ENCODE measurements at places on chromosomes 12 and 14.

DNA sequence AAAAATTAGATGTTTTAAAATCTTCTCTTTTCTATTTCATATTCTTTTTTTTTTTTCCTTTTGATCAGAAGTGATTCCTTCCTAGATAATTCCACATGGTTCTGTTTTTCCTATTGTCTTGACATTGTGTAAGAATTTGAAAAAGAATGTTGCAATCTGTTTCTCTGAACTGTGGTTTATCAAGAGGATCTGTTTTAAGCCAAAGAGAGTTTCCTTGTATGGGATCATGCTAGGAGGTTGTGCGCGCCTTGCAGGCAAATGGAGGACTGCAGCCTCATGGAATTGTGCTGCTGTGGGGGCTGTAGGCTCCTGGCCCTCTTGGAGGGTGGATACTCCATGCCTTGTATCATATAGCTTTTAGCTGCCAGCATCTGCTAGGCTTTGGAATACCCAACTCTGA, 43.3 kb upstream of the MBIP start:
- DNase-seq = no peak

DNA sequence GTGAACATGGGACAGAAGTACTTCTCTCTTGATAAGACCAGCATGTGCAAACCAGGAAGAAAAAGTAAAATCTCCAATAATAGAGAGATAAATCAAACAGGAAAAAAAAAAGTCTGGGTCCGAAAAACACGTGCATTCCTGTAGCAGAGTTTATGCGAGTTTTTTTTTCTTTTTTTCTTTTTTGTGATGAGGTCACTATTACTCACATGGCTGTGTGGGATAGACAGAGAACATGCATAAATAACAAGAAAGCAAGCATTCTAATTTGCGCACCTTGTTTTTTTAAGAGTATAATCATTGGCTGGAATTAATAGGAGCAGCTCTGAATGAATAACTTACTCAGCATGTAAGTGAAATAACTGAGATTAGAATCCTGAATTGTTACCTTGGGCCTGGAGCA, 91.9 kb upstream of the CPM start:
- no peak for DNase-seq

DNA sequence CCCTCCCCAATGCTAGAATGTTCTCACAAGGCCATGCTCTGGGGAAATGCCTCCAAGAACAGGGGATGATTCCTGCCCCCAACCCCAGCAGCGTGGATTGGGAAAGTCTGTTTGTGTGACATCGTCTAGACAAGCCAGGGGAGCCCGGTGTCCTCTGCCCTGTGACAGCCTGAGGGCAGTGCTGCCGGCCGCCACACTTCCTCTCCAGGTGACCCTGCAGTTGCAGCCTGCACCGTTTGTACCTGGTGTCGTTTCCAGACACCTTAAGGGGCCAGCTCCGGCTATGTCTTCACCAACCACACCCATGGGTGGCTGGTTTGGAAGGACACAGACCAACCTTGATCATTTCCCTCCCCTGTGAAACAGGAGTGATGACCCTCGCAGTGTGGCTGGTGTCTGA, 372.6 kb downstream of the BCL11B start:
- no peak for DNase-seq

GRCh38 chr12:108316176-108317086, 22.7 kb downstream of the CMKLR1 start:
- no peak for DNase-seq

DNA sequence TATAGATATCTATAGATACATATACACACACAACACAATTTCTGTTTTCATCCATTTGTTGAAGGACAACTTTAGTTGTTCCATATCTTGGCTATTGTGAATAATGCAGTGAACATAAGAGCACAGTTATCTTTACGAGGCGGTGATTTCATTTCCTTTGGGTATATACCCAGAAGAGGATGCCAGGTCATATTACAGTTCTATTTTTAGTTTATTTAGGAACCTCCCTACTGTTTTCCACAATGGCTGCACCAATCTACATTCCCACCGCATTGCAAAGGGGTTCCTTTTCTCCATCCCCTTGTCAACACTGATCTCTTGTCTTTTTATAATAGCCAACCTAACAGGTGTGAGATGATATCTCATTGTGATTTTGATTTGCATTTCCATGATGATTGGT, 143.4 kb upstream of the ARHGAP5 start:
- no peak for DNase-seq

DNA sequence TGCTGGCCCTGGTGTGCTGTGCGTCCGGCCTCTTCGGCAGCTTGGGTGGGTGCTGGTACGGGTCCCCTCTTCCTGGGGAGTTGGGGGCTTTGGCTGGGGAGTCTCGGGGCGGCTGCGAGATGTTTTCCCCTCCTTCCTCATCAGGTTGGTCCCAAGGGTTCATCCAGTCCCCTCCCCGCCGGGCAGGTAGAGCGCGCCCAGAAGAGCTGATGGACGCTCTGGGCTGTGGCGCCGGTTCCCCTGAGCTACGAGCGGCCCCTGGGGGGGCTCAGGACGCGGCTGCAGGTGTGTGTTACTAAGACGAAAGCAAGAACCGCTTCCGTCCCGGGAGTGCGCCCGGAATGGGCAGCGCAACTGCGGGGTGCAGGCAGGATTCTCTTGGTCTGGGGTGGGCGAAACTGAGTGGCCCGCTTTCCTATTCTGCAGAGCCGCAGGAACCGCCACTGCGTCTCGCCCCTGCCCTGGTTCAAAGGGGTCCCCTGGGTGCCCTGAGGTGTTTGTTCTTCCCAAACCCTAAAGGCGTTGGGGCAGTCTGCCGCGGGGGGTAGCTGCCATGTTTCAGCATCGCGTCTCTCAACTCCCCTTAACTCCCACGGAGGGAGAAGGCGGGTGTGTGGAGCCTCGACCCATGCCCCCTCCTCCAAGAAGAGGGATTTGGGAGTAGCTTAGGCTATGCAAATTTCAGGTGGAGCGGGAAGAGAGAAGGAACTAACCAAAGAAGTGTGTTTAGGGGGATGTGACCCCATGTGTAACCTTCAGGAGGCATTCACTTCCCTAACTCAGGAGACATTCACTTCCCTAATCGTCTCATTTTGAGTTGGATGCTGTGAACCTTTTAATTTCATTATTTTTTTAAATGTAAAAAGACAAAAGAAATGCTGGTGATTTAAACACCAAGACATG, 1.2 kb downstream of the SLC24A4 start:
- DNase-seq = no peak

GRCh38 chr12:14185427-14186192, 179.9 kb upstream of the ATF7IP start:
- DNase-seq = no peak

DNA sequence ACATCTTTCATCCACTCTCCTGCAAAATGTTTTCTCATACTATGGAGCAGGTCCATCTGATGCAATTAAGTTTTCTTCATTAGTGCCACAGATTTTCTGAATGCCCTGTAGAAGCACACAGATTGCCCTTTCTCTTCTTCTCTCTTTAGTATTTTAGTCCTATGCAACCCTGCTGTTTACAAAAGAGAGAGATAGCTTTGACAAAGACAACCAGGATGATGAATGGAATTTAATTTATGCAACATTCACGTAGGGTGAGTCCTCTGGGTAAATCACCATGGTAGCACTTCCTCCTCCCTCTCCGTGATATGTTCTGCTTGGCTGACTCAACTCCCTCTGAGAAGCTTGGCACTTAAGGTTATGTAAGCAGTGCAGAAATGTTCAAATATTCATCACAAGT, 400.9 kb upstream of the PDE3A start:
- peak; percentile 50 for DNase-seq

DNA sequence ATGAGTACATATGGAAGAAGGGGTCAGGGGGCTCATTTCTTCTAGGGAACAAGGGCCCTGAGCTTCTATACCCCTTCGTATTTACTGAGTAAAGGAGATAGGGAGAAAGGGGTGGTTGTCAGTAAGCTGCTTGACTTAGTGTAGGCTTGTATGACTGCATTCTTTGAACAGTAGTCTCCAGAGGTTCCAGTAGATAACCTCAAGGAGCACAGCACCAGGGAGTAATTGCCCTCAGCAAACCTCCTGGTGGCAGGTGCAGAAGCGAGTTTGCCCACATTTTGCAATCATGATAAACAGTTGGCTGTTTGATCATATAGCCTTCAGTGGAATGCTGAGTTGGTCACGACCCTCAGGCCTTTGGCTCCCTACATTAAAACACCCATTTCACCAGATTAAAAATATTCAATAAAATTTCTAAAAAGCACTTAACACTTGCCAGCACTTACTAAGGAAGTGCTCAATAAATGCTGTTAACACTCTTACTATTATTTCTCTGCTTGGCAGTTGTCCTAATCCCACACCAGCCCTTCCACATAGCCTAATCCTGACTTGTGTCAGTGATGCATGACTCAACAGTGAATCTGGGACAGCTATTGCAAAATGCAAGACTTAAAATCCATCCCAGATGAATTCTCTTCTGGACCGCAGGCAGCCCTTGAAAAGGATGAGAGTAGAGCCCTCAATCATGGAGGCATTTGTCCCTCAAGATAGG, 3.7 kb upstream of the DHRS4L2 start:
- no peak for DNase-seq

DNA sequence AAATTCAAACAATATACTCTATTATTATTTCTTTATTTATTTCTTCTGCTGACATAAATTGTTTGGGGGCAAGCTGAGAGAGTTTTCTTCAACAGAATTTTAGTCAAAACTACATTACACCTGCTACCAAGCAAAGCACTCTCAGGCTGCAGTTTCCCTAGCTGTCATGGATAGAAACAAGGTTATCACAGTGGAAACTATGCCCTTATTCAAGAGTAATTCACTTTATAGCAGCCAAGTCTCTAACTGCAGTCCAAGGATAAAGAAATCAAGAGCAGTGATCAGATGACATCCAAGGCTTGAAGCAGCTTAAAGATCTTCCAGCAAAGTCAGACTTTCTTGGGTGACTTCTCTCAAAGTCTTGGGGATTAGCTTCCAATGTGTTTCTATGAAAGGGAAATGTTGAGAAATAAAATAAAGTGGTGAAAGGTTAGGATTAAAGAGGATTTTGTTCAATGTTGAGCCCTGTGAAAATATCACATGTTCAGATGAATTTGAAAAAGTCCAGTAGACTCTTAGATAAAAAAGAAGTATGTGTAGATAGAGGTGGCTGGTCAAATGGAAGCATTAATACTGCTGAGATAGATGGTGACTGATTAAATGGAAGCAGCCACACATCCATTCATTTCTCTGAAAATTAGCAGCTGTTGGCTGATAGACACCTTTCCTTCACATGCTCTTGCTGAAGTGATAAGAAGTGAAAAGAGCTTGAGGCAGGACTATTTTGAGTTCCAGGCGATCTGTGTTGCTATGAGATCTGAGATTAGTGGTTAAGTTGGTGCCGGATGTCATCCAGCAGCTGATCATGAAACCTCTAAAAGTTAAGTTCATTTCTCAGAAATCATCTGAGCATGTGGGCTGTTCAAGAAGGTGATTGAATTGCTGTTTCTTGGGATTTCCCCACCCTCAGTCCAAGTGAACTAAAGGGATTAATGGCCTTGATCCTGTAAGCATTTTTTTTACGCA, 257.8 kb upstream of the BTG1 start:
- no peak for DNase-seq

DNA sequence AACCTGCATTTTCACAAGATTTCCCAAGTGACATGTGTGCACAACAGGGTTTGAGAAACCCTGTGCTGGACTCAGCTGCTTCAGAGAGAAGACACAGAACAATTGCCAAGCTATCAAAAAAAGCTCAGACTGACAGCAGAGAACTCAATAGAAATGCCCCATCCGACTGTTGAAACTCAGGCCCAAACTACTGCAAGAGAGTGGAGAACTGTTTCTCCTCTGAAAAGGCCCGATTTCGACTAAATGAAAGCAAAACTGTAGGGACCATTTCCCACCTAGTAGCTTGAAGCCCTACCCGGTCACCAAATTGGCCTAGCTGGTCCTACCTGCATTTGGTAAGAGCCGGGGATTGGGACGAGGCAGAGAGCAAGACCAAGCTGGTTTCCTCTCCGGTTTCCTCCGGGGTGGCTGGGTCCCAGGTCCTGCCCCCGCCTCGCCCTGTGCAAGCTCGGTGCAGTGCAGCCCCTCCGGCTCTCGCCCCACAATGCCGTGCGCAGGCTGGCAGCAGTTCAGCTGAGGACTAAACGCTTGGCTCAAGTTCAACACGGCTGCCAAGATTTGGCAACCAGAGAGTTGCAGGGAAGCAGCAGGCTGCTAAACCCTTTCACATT, 1180.6 kb downstream of the VRK1 start:
- no peak for DNase-seq

DNA sequence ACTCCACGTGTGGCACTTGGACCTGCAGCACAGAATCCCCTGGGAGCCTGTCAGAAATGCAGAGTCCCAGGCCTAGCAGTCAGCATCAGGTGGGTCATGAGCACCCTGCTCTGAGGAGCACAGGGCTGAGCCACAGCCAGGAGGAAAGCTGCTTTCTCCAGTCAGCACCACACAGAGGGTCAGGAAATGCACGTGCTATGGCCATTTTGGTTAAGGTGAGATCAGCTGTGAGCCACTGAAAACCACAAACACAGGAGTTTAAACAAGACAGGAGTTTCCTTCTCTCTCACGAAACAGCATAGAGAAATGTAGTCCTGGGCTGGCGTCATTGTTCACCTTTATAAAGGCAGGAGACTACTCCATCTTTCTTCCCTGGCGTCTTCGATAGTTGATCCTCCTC, 204.5 kb upstream of the SFSWAP start:
- DNase-seq = no peak

GRCh38 chr12:107760207-107760808, 629 bp downstream of the PRDM4 start:
- DNase-seq = no peak

- no peak for DNase-seq
Observed at GRCh38 chr14:102591372-102591943, 991 bp upstream of the RCOR1 start.

DNA sequence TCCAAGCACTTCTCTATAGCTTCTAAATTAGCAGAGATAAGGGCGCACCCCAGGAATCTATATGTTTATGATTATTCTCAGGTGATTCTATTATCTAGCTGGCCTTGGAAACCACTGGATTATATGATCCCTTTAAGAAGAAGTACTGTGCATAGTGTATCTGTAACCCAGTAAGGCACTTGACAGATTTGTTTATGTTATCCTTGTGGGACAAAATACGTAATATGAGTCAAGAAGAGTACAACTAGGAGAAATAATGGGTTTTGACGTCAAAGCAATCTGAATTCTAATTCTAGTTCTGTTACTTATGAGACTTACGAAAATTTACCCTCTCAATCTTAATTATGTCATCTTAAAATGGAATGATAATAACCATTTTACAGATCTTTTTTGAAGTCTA, 259.6 kb upstream of the NAV3 start:
- no peak for DNase-seq

DNA sequence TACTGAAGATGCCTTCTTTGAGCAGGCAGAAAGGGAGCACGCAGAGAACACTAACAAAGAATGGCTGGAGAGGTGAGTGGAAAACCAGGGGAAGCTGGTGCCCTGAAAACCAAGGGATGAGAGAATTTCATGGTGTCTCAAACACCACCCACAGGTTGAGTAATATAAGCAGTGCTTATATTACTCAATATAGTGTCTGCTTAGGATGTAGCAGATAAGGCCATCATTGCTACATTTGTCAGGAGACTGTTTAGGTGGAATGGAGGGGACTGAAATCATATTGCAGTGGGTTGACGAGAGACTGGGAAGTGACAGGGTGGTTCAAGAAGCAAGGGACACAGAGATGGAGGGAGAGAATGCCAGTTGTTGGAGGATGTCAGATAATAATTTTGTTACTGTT, 20.6 kb downstream of the PKP2 start:
- DNase-seq = no peak

- peak; percentile 57 for DNase-seq
Observed at GRCh38 chr14:24965934-24966578, 83.9 kb downstream of the STXBP6 start.

GRCh38 chr14:32808644-32809043, 130.0 kb upstream of the NPAS3 start:
- DNase-seq = no peak

GRCh38 chr14:73741876-73742519, 27.8 kb upstream of the PNMA1 start:
- DNase-seq = no peak

GRCh38 chr12:22624548-22624869, 462 bp upstream of the ETNK1 start:
- DNase-seq = no peak

Data from RCC 7860 (cell line).